Glutamatergic neuron (in vitro differentiated cells): ENCODE measurements at places on chromosomes 5 and 9. TPM values are rescaled to one million over a fixed set of nuclear protein-coding genes. Genes with fewer than 3 reads are reported as not detected.

TRPM3 gene
- 3.3 TPM for total RNA-seq

GGTA1 gene
- not detected for total RNA-seq

EQTN gene
- not detected for total RNA-seq

PCA3 gene
- total RNA-seq: not detected

TMEM252 gene
- total RNA-seq: not detected

FABP6 gene
- 7.7 TPM for total RNA-seq

C5 gene
- total RNA-seq: 1.0 TPM

DNA sequence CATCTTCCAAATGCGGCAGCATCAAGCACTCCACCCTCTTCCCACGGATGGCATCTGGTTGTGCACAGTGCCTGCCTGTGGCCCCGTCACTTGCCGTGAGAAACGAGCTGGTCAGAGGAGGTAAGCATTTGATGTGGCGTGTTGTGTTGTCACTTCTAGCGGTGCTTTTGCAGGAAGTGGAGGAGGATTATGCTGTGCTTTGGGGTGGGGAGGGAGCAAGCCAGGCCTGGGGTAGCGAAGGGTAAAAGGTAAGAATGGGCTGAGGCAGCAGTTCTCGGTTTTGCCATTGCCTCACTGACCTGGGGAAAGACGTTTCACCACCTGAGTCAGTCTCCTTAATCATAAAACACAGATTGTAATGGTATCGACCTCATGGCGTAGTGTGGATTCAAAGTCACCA lies 2.3 kb upstream of the POMT1 start:
- peaks cover 19% of the 10 kb centered on the region for H3K27me3 ChIP-seq
- no peak overlapping the region for H3K4me3 ChIP-seq
- H3K4me1 ChIP-seq: peaks cover 17% of the 10 kb centered on the region
- H3K27ac ChIP-seq: peak overlapping the region; percentile 53

DNA sequence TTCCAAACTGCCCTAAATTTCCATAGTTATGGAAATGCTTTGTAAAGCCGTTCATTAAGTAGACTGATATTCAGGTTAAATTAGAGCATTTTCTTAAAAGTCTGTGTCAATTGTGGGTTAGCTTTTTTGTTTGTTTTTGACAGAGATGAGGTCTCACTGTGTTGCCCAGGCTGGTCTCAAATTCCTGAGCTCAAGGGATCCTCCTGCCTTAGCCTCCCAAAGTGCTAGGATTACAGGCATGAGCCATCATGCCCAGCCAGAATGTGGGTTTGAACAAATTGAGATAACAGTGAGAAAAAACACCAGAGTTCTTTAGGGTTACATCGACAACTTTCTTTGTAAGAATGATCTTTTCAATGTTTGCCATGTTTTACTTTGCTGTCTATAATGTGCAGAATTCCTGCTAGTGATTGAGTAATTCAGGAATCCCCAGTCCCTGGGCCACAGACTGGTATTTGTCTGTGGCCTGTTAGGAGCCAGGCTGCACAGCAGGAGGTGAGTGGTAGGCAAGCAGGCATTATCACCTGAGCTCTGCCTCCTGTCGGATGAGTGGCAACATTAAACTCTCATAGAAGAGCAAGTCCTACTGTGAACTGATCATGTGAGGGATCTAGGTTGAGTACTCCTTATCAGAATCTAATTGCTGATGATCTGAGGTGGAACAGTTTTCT lies 80.5 kb downstream of the RAI14 start:
- H3K27me3 ChIP-seq: peaks cover 3% of the 10 kb centered on the region
- H3K4me1 ChIP-seq: peaks cover 23% of the 10 kb centered on the region
- peaks cover 4% of the 10 kb centered on the region for H3K36me3 ChIP-seq
- H3K4me3 ChIP-seq: no peak overlapping the region
- no peak overlapping the region for H3K27ac ChIP-seq
- no peak for DNase-seq

DNA sequence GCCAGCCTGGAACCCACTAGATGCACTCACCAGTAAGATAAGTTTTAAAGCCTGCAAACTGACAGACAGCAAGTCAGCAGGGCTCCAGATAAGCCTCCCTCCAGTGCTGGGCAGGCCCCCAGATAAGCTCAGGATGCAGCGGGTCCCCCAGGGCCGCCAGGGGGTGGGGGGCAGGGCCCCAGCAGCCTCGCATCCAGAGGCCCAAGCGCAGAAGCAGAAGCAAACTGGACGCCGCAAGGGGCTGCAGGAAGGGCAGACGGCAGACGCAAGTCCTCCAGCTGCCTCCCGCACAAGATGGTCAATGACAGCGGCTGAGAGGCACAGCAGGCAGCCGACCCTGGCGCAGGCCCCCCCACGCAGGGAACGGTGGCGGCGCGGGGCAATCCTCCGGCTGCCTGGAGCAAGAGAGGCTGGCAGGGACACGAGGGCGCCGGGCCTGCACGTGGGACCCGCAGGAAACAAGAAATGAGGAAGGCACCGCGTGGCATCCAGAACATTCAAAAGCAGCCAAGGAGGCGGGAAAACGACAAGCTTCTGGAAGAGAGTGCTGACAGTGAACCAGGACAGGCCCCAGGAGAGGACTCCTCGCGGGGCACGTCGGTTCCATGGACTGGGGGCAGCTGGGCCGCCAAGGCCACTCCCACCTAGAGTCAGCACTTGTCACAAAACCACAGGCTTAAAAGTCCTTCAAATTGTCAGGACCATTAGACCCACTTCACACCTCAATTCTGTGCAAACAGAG lies 49.8 kb downstream of the ROR2 start:
- H3K27ac ChIP-seq: peak overlapping the region; percentile 93
- peaks cover 8% of the 10 kb centered on the region for H3K27me3 ChIP-seq
- DNase-seq: peak; percentile 63
- no peaks in the 10 kb centered on the region for H3K36me3 ChIP-seq
- peaks cover 63% of the 10 kb centered on the region for H3K4me1 ChIP-seq

GRCh38 chr5:89712134-89712700 lies 697.3 kb downstream of the CETN3 start:
- H3K27ac ChIP-seq: no peak overlapping the region
- no peak for DNase-seq
- no peaks in the 10 kb centered on the region for H3K36me3 ChIP-seq

DNA sequence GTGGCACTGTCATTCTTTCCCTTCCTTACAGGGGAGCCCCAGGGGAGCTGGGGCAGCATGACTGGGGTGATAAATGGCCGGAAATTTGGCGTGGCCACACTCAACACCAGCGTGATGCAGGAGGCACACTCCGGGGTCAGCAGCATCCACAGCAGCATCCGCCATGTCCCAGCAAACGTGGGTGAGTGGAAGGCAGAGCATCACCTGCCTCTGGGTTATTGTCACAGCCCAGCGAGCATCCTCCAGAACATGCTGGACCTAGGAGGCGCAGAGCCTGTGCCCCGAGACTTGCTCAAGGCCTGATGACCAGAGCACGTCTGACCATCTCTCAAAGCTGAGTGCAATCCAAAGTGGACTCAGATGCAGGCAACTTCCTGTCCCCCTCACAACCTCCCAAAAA lies 22.2 kb upstream of the ASS1 start:
- DNase-seq: no peak
- no peak overlapping the region for H3K4me3 ChIP-seq
- peaks cover 8% of the 10 kb centered on the region for H3K36me3 ChIP-seq
- H3K4me1 ChIP-seq: peaks cover 27% of the 10 kb centered on the region
- H3K27ac ChIP-seq: peak overlapping the region; percentile 93
- H3K27me3 ChIP-seq: peaks cover 22% of the 10 kb centered on the region

- no peak overlapping the region for H3K27ac ChIP-seq
- H3K27me3 ChIP-seq: no peaks in the 10 kb centered on the region
- no peak for DNase-seq
- no peak overlapping the region for H3K4me3 ChIP-seq
- H3K36me3 ChIP-seq: no peaks in the 10 kb centered on the region
Measured at GRCh38 chr5:98791001-98791519, 17.6 kb downstream of the RGMB start.
